ENCODE measurements at places on chromosomes 1 and 21.
A peak's percentile ranks its signal among the peaks of the same experiment; 100 is the strongest.

DNA sequence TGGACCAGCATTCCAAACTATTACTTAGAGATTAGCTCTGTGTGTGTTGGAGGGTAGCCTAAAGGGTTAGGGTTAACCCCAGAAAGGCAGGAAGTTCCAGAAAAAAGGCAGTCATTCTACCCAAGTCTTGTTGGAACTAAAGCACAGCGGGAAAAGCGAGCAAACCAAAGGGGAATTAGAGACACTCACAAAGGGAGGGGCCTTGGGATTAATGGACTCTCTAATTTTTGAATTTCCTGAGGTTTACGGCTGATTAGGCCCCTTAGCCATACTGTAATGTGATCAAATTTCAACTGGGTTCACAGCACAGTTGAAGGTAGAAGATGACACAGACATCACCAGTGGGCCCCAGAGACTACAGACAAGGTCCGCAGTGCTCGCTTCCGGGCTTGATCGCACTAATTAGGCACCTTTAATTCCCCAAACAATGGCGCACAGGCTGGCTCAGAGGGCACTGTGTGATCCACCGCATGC is 28.3 kb downstream of the CAPZB start:
- no peak for DNase-seq

GRCh38 chr21:27306791-27307775 is 340.2 kb upstream of the ADAMTS5 start:
- no peak for DNase-seq

GRCh38 chr1:56968878-56969495 is 3.2 kb upstream of the C8B start:
- DNase-seq: no peak

DNA sequence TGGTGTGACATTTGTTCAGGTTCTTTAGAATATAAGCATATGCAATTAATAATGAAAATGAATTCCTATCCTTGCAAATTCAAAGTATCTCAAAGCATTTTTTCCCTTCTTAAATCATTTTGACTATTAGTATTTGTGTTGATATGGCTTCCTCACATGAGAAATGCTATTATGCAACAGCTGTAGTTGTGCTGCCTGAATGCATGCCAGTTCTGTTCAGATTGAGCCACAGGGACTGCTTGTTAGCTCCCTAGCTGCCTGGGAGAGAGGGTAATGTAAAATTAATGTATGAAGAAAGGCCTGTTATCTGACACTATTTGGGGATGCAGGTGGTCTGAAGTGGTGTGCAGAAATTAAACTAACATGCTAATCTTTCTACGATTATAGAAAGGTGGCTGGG is 45.5 kb downstream of the CACHD1 start:
- no peak for DNase-seq

- DNase-seq: no peak
Measured at GRCh38 chr1:39623053-39623452, 16.4 kb downstream of the HEYL start.

GRCh38 chr1:212892108-212892507 is 34.0 kb downstream of the FLVCR1 start:
- no peak for DNase-seq

DNA sequence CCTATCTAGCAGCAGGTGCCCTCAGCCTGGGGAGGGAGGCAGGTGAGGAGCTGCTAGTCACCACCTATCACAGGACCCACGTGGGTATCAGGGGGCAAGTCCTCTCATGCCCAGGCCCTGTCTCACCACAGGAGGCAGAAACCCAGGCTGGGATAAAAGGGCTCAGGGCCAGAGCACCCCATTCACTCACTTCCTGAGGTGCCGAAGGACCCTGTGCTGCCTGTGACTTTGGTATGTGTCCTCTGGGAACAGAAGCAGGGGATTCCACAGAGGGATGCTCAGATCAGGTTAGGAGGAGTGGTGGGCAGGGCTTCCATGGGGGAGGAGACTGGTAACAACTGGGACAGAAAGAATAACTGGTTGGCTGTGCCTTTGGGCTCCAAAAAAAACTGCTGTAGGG is at the start of gene LCE1E:
Gene LCE1E, plus strand, starts transcription at position 181 of the 400 bp plus-strand sequence. CDS start 1,043 bp downstream, outside the sequence.
- no peak for DNase-seq

GRCh38 chr1:75132812-75133619 is 1.2 kb upstream of the LHX8 start:
- DNase-seq: no peak

GRCh38 chr1:54982739-54983138 is 2.3 kb downstream of the TMEM61 start:
- no peak for DNase-seq

DNA sequence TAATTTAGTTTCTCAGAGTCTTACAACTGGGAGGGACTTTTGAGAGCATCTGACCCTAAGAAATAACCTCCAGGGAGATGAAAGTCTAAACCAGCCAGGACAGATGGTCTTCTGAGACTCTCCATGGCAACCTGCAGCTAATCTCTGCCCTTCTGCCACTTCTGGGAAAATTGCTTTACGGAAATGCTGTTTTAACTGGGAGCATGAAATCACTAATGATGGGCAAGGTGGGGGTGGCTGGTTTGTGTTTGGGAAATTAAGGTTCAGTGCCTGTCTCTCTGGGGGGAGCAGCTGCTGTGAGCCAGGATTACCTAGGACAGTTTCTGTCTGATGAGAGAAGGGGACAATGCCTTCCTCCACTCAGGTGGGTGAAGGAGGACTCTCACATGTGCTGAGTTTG is 33.2 kb downstream of the ROR1 start:
- DNase-seq: no peak

DNA sequence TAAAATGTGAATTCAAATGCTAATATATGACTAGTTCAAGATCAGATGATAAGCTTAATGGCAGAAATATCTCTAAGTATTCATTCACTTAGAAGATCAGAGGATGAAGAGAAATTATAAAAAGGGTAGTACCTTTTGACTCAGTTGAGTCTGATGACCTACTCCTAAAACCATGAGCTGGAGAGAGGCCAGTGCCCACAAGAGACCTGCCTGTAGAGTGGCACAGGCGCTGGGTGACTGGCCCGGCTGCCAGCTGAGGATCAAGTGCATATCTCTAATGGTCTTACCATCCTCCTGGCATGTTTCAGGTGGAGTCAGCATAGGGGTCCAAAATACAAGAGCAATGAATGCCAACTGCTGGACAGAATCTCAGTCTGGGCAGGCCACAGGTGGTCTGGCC is 14.1 kb downstream of the DDAH1 start:
- no peak for DNase-seq

GRCh38 chr1:208181364-208181763 is 62.8 kb downstream of the PLXNA2 start:
- no peak for DNase-seq

- DNase-seq: no peak
Measured at GRCh38 chr1:119771770-119772169, 3.1 kb upstream of the HMGCS2 start.

GRCh38 chr1:86776108-86776507 is 71.7 kb downstream of the SH3GLB1 start:
- DNase-seq: no peak

DNA sequence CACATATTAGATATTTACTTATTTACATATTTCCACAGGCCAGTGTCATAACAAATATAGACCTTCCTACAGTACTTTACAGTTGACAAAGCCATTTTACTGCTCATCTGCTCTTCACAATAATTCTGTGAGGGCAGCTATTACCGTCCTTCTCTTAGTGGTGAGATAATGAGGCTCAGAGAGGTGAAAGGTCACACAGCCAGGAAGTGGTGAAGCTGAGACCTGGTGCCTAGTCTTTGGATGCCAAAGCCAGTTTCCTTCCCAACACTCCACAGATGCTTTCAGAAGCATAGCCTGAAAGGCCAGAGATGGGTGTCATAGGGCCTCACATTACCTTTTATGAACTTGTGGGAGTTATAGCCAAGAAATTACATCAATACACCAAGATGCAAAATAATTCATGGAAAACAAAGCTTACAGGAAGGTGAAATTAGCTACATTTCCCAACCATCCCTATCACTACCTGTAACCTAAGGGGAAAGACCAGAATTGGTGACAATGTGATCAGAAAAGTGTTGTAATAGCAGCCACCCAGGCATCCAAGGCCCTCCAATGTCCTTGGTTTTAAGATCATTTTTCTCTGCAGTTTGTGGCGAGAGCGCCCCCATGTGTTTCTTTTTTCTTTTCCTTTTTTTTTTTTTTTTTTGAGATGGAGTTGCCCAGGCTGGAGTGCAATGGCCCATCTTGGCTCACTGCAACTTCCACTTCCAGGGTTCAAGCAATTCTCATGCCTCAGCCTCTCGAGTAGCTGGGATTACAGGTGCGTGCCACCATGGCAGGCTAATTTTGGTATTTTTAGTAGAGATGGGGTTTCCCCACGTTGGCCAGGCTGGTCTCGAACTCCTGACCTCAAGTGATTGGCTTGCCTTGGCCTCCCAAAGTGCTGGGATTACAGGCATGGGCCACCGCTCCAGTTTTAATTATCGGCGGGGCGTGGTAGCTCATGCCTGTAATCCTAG is 26.5 kb upstream of the RPL11 start:
- peak; percentile 3 for DNase-seq

DNA sequence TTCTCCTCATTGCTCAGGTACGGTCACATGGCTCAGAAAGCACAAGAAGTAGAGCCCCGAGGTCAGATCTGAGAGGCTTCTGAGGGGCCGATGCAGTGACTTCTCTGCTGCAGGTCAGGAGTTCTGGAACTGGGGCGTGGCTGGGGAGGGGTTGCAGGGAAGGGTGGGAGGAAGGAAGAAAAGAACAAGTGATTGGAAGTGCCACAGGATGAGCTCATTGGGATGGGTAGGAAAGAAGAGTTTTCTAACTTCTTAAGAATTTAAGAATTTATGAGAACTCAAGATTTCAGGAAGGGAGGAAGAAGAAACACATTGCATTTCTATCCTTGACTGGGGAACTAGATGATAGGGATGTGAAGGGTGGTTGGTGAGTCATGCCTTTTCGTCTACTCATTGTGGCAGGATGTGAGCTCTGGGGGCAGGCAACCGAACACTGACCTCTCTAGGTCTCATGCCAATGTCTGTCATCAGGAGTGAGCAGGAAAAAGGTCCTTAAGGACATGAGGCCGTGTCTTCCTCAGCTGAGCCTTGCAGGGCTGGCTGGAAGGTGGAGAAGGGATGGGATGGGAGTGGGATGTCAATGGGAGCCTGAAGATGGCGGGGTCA is 497 bp downstream of the FCRLB start:
- DNase-seq: no peak

GRCh38 chr1:231626951-231627614 is 493 bp downstream of the DISC1 start:
- DNase-seq: no peak

DNA sequence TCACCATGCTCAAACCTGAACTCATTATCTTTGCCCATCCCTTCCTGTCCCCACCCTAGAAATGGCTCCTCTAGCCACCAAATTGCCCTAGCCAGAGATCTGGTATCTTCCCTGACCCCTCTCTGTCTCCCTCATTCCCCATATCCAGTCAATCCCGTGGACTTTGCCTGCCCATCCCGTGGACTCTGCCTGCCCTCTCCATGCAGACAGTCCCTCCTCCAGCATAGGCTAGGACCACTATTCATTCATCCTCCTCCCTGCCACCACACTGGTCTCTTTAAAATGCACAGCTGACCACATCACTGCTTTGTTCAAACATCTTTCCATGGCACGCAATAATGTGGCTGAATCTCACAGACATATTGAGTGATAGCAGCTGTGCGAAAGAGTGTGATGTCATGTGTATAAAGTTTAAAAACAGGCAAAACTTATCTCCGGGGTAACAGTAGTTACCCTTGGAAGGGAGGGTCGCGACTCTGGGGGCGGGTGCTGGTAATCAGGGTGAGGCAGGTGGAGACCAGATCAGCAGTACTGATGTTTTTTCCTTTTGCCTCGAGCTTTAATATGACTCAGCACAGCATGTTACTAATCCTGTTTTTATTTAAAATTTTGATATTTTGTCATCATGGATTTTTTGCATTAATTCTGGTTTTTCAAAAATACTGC is 4.8 kb upstream of the SLC2A1 start:
- no peak for DNase-seq

GRCh38 chr1:116819081-116819480 is 64.9 kb downstream of the CD2 start:
- DNase-seq: no peak

Data from stimulated activated CD4-positive, alpha-beta T cell treated with anti-CD3 and anti-CD28 coated beads, Interleukin-12 subunit alpha, Interleukin-12 subunit beta, amount 100 ng/mL, for 24 hours (primary cell).